Cerebellar cortex (tissue), 1 donor: ENCODE measurements at places on chromosomes 2 and 18.

- DNase-seq: no peak
Measured at GRCh38 chr2:224211181-224211480, 172.0 kb upstream of the SERPINE2 start.

GRCh38 chr2:38744399-38744780 lies 6.8 kb downstream of the SRSF7 start:
- DNase-seq: no peak

GRCh38 chr2:35365859-35366258 lies 989.7 kb upstream of the CRIM1 start:
- DNase-seq: no peak

- no peak for DNase-seq
Measured at GRCh38 chr2:182444170-182444569, 17.3 kb upstream of the PDE1A start.

- DNase-seq: no peak
Measured at GRCh38 chr2:71923143-71923525, 224.5 kb downstream of the CYP26B1 start.

DNA sequence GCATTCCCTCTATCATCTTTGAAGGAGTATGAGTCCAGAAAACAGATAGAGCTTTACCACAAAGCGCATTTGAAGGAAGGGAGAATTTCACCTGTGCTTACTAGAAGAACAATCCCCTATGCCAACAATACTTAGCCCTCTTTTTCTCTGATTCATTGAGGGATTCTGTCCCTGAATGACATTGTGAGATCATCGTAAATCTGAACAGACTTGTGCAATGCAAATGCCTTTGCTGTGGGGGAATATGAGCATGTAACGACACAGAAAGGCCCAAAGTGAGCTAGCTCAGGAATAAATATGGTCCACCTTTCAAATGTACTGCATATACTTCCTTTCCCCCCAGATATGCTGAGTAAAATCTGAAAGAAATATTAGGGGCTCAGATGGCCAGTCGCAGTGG lies 67.6 kb downstream of the SCN1A start:
- no peak for DNase-seq
